ENCODE measurements at places on chromosomes 16 and 17. TPM values are rescaled to one million over a fixed set of nuclear protein-coding genes. Genes with fewer than 3 reads are reported as not detected.

The CDH3 gene
- total RNA-seq: 0.17 TPM

The FUS gene
- 51.4 TPM for total RNA-seq

The CLEC18C gene
- under 0.01 TPM for total RNA-seq

The SSTR5 gene
- total RNA-seq: not detected

The PLA2G10 gene
- total RNA-seq: not detected

The UBE2G1 gene
- 36.0 TPM for total RNA-seq

The SOCS3 gene
- 87.4 TPM for total RNA-seq

The EVI2A gene
- 2.1 TPM for total RNA-seq

The CMTM2 gene
- total RNA-seq: not detected

The KRT20 gene
- total RNA-seq: not detected
